ENCODE measurements at places on chromosomes 7 and 10.

DNA sequence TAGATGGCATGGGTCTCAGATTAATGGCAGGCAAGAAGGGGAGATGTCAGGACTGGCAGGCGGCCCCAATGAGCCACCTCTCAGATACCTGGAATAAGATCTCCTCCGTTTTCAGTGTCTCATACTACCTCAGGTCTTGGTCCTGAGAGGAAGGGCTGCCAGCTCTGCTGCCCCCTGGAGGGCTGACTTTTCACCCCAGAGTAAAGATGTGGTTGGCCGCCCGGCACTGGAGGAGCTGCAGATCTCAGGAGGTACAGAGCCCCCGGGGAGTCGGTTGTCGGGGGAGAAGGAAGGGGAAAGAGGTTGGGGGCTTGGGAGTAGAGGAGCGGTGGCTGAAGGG, 642 bp upstream of the COL13A1 start:
- peak; percentile 70 for DNase-seq

GRCh38 chr10:76073524-76073923, 642.1 kb downstream of the LRMDA start:
- no peak for DNase-seq

DNA sequence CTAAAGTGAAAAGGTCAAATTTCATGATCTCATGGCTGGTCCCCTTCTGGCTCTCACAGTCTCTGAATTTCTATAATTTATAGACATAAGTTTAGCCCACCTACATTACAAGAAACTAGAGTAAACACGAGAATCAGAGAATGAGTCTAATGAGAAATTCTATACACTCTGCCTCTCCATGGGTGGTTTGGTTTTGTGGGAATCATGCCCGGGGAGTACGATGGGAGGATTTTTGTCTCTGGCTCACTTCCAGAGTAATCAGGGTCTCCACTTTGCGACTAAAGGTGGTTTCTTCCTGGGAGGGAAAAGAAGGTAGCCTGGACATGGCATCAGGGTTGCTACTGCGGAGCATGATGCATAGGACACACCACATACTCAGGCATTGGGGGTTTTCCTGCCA, 69.7 kb downstream of the MRC1 start:
- DNase-seq, result no peak

GRCh38 chr7:26696161-26696560, 168.2 kb downstream of the SKAP2 start:
- DNase-seq, result no peak

GRCh38 chr10:131176907-131177306, 134.6 kb downstream of the TCERG1L start:
- no peak for DNase-seq

GRCh38 chr7:18166002-18166401, 138.4 kb upstream of the PRPS1L1 start:
- DNase-seq, result no peak

- DNase-seq, result no peak
Observed at GRCh38 chr10:84333864-84334451, 5.6 kb downstream of the CCSER2 start.

- no peak for DNase-seq
Observed at GRCh38 chr10:77580482-77580881, 57.1 kb downstream of the KCNMA1 start.

DNA sequence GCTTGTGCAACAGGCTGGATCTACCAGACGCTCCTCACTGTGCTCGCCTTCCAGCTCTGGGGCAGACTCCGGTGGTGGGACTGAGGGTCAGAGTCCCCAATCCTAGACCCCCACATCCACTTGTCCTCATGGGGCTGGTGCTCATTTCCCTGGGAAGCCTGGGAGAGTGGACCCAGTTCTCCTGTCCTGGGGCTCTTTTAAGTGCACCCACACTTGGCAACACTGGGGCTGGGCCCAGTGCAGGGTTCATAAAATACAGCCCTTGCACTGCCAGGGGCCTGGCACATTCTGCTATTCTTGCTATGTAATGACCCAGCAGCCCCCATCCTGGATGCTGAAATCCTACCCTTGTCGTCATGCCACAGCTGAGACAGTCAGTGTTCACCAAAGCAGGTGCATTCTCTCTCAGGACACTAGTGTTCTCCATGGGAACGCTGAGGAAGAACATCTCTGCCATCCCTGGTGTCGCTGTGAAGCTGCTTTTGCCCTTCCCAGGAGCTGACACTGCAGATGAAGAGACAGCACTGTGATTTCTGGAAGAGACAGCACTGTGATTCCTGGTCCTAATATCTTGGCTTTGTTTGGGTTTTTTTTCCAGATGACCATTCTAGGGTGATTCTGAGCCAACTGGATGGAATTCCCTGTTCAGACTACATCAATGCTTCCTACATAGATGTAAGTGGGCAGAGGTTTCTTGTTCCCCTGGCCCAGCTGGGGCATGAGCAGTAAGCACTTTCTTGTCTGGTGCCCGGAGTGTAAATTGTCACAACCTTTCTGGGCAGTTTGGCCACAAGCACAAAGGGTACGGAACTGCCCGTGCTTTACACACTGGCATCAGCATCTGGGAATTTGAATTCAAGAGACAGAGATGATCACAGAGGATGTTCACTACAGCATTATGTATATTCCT, 65.6 kb downstream of the MKI67 start:
- no peak for DNase-seq

- no peak for DNase-seq
Observed at GRCh38 chr7:137221467-137221866, 122.1 kb downstream of the PTN start.

- peak; percentile 53 for DNase-seq
Observed at GRCh38 chr7:113100121-113100603, 13.5 kb upstream of the GPR85 start.

DNA sequence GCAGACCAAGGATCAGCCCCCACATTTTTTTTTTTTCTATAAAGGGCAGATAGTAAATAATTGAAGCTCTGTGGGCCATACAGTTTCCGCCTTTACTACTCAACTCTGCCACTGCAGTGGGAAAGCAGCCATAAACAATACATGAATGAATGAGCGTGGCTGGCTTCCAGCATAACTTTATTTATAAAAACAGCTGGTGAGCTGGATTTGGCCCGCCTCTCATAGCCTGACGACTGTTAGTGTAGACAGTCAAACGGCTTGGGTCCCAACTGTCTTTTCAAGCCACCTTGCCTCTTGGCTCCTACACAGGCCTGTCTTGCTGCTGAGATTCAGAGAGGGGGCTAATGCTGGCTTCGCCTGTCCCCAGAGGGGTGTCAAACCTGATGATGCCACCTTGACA, 169.8 kb upstream of the GPR26 start:
- DNase-seq, result no peak

DNA sequence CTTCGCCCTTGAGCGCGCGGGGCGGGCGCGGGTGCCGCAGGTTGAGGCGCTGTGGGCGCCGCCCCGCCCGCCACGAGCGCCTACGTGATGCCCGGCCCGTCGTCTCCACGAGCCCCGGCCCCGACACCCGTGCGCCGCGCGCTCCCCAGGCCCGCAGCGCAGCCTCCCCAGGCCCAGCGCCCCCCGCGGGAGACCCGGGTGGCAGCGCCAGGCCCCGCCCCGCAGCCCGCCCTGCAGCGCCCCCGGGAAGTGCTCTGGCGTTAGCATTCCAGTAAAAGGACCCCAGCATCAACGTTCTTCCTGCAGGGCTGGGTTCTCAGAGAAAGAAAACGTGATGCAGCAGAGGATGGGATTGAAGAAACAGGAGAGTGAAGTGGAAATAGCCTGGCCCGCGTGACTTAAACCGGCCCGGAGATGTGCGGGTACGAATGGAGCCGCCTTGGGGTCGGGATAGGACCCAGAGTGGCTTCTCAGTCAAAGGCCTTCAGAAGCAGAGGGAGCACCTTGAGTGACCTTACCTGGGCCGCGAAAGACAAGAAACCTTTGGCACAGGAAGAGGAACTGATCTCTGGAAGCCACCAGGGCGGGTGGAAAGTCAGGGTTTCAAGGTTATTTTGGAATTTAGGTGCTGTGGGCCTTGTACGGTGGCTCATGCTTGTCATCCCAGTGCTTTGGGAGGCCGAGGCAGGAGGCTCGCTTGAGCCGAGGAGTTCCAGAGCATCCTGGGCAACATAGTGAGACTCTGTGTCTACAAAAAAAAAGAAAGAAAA, 1.8 kb downstream of the PFKP start:
- no peak for DNase-seq

- DNase-seq, result no peak
Observed at GRCh38 chr10:6314620-6315205, 112.0 kb downstream of the PFKFB3 start.

All from ureter (tissue), 1 donor.